Amniotic stem cell (primary cell): ENCODE measurements at places on chromosomes 11 and 22.

DNA sequence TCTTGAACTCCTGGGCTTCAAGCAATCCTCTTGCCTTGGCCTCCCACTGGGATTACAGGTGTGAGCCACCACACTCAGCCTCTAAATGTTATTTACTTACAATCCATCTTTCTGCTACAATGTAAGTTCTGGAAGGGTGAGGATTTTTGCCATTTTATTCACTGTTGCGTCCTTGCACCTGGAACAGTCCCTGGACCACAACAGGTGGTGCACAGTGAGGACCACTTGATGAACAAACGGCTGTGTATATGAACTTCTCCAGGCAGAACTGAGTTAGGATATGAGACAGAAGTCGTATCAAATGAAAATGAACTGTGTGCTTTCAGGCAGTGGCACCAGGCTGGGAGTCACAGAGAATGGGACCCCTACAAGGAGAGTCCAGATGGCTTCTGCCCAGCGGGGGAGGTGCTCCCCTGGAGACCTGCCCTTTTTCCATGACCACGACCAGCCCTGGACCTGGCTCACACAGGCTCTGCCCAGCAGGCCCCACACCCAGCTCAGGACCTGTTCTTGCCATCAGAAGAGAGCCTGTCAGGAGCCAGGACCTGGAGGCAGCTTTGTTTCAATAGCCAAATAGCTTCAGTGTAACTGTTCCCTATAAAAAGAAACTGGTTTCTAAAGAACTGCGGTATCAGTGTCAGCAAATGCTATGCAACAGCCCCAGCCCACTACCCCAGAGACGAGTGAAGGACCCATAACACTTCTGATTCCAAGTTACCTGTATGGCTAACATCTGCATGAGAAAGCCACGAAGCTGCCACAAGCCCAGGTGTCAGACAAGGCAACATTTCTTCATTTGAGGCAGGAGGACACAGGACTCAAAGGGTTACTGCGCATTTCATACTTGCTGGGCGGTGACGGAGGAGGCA is 104.9 kb downstream of the MICAL3 start:
- no peak for DNase-seq

DNA sequence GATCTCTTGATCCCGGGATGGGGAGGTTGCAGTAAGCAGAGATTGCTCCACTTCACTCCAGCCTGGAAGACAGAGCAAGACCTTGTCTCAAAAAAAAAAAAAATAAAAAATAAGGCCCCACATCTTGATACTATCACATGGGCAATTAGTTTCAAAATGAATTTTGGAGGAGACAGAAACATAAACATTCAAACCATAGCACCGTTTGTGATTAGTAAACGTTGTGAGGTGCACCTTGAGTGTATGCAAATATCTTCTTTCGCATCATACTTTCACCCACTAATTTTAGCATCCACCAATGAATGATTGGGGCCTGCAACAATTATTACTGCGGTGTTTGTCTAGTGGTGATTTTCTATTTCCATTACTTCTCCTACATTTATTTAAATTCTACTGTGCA is 11.0 kb upstream of the SPDYC start:
- no peak for DNase-seq

GRCh38 chr11:10407055-10407454 is 48.0 kb upstream of the AMPD3 start:
- DNase-seq, result no peak

DNA sequence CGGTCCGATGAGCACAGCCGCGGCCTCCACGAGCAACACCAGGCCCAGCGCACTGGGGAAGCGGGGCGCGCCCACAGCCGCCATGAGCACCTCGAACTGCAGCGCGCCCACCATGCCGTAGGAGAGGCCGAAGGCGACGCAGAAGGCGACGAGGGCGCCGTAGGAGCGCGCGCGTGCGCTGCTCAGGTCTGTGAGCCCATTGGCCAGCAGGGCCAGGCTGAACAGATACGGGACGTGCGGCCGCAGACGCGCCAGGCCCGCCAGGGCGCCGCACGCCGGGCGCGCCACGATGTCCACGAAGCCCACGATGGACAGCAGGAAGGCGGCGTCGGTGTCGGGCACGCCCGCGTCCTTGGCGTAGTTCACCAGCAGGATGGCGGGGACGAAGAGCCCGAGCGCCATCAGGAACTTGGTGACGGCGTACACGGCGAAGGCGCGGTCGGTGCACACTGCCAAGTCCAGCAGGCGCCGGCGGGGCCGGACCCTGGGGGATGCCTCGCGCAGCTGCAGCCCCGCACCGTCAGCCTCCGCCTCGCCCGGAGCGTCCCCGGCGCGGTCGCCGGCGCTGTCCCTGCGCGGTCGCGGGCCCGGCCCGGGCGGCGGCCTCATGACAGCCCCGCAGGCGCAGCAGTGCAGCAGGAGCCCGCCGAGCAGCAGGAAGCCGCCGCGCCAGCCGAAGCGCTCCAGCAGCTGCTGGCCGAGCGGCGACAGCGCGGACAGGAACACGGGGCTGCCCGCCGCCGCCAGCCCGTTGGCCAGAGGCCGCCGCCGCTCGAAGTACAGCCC is 2.9 kb downstream of the SLC16A8 start:
- DNase-seq, result no peak

DNA sequence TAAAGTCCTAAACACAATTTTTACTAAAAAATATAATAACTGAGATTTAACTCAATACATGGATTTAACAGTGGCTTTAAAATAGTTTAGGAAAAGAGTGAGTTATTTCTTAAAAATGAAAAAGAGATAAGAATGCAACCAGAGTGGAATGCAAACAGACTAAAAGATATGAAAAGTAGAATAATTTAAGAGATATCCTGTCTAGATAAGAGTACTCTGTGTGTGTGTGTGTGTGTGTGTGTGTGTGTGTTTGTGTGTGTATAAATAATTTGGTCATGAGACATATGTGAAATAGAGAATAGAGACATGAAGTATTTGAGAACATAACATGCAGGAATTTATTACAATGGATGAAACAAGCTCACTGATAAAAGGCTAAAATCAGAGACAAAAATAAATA is 986.9 kb upstream of the CHORDC1 start:
- DNase-seq, result no peak

GRCh38 chr22:32341122-32341740 is 16.4 kb upstream of the RFPL3 start:
- no peak for DNase-seq

GRCh38 chr11:2114430-2115241 is 24.6 kb downstream of the IGF2 start:
- DNase-seq, result no peak

DNA sequence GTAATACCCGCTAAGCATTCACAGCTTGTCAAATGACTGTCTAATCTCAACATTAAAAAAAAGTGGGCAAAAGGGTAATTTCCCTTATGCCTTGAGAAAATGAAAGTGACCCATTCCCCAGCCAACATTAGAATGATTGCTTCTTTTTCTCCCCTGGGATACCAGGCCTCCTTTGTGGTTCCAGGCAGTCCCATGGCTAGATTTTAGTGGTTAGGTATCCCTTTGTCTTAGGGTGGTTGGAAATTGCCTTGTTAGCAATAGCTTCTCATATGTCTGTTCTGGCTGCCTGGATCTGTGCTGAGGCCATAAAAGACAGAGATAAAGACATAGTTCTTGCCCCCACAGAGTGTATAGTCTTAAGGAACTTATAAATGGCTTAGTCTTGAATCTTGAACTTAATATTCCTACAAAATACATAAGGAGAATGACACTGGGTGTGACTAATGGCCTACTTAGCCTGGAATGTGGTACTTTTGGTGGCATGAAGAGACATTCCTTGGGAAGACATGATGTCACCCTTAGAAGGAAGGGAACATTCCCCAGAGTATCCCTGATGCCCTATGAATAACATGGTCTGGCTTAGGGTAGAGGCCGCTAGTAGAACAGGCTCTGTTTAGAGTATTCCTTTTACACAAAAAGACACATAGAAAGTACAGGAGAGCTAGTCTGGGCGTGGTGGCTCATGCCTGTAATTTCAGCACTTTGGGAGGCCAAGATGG is 90.3 kb downstream of the ZBTB16 start:
- no peak for DNase-seq

- DNase-seq, result no peak
These were observed 7.9 kb downstream of the DDX10 start for GRCh38 chr11:108672786-108673185.

- no peak for DNase-seq
These were observed 3.3 kb upstream of the TRABD start for GRCh38 chr22:50182176-50183081.

DNA sequence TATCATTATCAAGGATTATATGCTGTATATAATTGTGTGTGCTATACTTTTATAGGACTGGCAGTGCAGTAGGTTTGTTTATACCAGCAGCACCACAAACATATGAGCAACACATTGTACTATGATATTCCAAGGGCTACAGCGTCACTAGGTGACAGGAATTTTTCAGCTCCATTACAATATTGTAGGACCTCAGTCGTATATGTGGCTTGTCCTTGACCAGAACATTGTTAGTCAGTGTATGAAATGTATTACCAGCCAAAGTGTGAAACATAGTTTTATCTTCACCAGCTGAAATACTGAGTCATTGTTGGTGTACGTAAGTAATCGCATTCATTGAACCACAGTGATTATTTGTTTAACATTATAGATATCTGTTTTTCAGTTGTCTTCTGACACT is 20.4 kb downstream of the JHY start:
- no peak for DNase-seq

DNA sequence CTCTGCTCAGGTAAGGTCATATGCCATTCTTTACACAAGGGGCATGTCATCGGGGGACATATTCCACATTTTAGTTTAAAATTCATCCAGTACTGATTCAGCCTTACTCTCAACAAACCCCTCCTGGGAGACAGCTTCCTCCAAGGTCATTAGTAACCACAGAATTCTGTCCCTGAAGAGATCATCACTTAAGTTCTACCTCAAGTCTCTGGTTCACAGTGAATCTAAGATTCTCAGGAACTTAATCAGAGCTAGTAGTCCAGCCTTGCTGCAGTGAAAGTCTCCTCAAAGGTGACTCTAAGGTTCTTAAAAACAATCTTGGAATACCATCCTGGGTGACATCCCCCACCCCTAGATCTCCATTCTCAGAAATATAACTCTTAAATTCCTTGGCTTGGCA is 18.9 kb upstream of the GDPD4 start:
- DNase-seq, result no peak

DNA sequence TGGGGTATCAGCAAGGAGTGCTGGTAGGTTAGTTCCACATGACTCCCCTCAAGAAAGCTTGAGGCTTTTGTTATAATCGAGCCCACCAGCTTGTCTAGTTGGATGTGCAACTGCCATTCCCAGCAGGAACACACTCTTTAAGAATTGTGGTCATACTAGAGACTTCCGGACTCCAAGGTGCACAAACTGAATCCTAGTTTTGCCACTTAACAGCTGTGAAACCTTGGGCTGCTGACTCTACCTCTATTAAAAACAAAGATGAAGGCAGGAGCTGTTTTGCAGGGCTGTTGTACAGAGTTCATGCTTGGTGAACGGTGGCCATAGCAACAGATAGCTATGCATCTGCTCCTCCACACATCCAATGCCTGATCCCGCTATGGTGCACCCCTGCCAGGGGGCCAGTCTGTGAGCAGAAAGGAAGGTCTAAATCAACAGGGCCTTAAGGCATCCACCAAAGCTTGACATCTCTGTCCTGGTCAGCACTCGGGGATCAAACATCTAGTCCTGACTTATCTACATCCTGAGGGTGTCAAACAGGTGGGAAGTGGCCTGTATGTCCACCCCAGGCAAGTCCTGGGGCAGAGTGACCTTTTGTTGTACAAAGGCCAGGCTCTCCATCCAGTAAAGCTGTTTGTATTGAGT is 36.4 kb downstream of the DKK3 start:
- no peak for DNase-seq

GRCh38 chr11:8415195-8415594 is 151.5 kb upstream of the LMO1 start:
- DNase-seq, result no peak

DNA sequence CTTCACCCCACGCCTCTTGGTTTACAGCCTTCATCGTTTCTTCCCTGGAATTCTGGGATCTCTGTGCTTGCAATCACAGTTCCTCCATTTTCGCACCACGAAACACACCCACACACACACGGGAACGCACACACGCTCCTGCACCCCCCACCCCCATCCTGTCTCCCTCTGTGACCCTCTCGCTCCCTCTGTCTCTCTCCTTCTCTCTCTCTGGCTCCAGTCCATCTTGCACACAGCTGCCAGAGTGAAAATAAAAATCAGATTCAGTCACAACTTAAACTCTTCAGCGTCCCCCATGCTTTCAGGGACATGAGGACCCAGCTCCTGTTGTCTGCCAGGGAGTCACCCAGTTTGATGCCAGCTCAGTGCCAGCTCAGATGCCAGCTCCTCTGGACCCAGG is 3.0 kb downstream of the GAL start:
- DNase-seq, result no peak

DNA sequence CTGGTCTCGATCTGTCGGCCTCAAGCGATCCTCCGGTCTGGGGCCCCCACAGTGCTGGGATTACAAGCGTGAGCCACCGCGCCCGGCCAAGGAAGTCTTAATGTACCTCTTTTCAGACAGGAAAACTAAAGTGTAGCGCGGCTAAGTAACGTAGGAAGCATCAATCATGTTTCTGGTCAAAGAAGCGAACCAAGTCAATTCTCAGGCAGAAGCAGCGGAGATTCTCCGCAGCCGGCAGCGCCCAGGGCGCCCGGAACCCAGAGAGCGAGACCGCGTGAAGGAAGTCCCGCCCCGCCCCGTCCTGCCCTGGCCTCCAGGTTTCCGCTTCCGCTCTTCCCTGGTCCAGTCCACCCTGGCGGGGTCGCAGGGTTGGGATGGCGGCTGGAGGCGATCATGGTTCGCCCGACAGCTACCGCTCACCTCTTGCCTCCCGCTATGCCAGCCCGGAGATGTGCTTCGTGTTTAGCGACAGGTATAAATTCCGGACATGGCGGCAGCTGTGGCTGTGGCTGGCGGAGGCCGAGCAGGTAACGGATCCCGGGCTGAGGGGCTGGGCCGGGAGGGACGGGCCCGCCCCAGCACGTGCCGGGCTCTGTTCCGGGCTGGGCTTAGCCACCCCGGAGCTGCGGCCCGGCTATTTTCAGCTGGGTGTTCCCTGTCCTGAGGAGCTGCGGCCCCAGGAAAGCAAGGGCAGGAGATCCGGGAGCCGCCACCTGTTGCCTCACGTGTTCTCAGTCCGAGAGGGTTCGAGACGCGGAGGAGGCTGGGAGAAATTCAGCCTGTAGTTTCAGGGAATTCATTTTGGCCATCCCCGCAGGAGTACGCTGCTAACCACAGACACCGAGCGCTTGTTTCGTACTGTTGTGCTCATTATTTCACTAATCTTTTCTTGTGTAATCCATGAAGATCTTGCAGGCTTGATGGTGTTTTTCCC is at the start of gene ADSL:
TSS of gene ADSL (plus strand) at position 316 of the 934 bp plus-strand sequence. CDS start at position 375, 59 bp downstream.
- peak; percentile 65 for DNase-seq

DNA sequence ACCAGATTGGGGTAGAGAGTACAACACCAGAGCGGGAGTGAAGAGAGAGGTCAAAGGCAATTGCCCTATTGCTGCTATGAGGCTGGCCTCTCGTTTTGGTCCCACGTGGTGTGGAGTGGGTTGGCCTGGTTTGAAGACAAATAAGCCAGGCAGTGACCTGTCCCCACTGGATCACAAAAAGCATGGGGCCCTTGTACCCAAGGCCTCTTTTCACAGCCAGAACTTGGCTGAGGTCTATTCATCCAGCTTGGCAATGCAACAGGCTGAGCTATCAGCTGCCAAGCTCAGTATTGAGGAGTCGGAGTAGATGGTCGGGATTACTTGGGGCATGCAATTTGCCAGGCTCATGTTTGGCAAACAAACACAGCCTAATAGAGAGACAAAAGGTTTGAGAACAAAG is 19.2 kb upstream of the GALNT18 start:
- DNase-seq, result no peak
